ENCODE measurements at places on chromosomes 4 and X.
A peak's percentile ranks its signal among the peaks of the same experiment; 100 is the strongest.

- no peak for DNase-seq
Measured at GRCh38 chrX:8851231-8851886, 50.2 kb upstream of the FAM9A start.

DNA sequence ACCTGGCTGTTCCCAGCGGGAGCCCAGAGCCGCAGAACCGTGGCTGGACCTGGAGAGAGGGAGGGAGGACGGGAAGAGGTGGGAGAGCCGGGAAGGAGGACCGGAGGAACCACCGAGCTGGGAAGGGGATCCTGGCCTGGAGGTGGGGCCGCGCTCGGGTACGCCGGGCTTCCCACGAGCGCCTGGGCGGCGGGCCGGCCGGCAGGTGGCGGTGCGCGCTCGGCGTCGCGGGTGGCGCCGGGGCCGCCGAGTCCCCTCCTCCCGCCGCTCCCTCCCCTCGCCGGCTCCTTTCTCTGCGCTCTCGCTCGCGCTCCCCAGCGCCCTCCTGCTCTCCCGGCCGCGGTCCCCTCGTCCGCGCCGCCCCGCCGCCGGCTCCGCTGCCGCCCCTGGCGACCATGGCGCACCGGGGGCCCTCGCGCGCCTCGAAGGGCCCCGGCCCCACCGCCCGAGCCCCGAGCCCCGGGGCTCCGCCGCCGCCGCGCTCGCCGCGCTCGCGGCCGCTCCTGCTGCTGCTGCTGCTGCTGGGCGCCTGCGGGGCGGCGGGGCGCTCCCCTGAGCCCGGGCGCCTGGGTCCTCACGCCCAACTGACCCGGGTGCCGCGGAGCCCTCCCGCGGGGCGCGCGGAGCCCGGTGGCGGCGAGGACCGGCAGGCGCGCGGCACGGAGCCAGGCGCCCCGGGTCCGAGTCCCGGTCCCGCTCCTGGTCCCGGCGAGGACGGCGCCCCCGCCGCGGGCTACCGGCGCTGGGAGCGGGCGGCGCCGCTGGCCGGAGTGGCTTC lies at the start of gene SORCS2:
TSS of gene SORCS2 (plus strand) at position 287 of the 778 bp plus-strand sequence.
- peak; percentile 20 for DNase-seq

GRCh38 chr4:48710446-48711209 lies 69.5 kb downstream of the FRYL start:
- no peak for DNase-seq

DNA sequence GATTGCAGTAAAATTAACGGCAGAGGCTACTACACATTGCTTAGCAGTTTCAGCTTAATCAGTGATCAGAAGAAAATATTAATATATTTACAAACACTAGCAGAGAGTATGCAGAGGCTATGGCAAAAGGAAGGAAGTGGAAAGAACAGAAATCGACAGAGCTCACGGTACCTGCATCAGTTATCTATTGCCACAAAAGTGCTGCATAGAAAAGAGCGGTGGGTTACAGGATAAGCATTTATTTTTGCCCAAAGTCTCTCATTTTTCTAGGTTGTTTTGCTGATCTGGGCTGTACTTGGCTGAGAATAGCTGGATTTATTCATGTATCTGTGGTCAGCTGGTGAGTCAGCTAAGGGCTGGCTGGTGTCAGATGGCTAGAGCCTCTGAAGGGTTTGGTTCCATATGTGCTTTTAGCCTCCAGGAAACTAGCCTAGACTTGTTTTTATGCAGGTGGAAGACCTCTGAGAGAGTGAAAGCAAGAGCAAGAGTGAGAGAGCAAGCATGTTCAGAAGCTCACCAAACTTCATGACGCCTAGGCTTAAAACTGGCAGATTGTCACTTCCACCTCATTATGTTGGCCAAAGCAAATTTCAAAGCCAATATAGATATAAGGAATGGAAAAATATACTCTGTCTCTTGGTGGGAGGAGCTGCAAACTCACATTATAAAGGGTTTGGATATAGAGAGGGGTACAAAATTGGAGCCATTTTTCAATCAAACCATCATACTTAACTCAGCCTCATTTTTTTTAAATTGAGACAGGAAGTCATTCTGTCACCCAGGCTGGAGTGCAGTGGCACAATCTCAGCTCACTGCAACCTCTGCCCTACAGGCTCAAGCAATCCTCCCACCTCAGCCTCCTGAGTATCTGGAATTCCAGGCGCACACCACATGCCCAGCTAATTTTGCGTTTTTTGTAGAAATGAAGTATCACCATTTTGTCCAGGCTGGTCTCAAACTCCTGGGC lies 153.2 kb upstream of the RPL34 start:
- peak; percentile 30 for DNase-seq

DNA sequence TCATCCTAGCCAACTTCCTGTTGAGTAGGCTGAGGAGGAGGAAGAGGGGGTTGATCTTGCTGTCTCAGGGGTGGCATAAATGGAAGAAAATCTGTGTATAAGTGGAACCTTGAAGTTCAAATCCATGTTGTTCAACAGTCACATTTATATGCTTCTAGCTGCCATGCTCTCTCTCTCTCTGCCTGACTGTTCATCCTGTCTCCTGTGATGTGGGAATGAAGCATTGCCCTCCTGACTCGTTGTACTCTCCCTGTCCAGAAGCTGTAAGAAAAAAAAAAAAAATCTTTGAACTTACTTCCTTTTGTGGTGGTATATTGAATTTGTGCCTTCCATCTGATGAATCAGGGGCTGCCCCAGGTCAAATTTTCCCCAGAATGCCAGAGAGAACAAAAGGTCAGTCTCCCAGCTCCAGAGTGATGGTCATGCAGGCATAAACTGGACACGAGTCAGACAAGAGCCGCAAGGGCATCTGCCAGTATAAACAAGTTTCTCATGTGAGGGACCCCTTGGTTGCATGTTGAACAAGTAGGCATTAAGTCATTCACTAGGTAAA lies 257.0 kb downstream of the IDS start:
- DNase-seq: no peak

GRCh38 chr4:25531272-25531671 lies 124.4 kb upstream of the SLC34A2 start:
- no peak for DNase-seq

DNA sequence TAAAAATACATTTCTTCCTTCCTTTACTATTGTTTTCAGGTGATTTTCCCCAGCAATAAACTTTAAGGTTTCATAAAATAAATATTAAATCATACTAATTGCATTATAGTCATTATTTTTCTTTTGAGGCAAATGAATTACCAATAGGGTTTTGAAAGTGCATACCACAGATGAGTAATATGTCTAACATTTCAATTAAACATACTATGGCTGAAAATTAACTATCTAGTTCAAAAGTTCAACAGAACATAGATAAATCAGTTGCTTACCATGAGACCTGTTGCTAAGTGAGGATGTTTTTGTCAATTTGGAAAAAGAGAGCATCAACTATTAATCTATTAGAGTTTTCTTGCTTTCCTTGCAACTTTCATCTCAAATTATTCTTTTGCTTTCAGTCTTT lies 35.0 kb downstream of the NPY5R start:
- DNase-seq: no peak

DNA sequence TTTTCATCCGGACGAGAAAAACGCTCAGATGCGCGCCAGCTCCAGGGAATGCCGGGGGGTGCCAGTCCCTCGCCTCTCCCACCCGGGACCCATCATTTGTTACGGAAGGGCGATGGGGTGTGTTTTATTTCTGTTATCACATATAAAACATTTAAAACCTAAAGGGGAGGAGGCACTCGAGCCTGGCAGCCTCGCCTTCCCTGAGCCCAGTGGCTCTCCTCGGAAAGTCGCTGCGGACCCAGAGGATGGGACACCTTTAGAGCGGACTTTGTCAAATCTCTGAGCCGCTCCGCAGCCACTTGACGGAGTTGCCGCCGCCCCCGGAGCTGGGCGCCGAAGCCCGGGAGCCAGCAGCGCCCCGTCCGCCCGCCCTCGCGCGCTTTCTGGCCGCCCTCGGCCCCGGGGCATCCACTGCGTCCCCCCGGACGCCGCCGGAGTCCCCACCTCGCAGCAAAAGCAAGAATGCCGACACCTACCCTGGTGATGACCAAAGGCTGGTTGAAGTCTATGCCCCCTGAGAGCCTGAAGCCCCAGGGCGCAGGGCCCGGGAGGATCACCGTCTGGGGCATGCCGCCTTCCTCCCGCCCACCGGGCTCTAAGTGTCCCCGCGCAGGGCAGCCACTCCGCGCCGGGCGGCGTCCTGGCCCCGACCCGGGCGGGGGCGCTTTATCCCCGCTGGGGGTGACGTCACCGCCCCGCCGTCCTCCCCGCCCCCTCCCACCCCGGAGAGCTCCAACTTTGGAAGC lies at the start of gene PDLIM3:
TSS of gene PDLIM3 (minus strand) at position 642 of the 746 bp plus-strand sequence. CDS start at position 569, 73 bp downstream.
- DNase-seq: no peak

DNA sequence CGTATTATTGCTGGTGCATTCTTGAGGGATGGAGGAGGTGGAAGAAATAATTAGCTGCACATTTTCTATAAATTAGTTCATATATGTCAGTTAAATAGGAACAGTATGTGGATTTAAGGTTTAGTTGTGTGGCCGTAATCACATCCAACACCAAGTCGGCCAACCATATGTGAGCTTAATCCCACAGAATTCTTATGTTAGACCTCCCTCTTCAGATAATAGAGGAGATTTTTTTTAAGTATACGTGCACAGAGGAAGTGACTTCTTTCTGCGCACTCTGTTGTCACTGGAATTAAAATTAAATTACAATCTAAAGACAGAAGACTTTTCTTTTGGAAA lies 2.1 kb downstream of the SEPTIN11 start:
- no peak for DNase-seq

DNA sequence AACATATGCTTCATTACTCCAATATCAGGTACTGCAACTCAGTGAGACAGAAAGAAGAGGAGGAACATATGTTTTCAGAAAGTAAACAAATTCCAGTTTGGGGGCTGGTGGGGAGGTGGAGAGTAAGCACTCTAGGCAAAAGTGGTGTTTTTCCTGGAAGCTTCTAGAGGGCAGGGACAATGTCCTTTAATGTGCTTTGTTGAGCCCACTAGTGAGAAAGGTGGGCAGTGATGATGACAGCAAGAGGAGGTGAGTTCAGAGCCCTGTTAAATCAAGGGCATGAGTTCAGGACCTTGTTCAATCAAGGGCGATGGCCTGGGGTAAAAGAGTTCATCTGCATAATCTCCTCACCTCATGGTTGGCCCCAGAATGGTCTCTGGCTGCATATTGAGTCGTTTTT lies 38.4 kb downstream of the GPC3 start:
- DNase-seq: no peak

DNA sequence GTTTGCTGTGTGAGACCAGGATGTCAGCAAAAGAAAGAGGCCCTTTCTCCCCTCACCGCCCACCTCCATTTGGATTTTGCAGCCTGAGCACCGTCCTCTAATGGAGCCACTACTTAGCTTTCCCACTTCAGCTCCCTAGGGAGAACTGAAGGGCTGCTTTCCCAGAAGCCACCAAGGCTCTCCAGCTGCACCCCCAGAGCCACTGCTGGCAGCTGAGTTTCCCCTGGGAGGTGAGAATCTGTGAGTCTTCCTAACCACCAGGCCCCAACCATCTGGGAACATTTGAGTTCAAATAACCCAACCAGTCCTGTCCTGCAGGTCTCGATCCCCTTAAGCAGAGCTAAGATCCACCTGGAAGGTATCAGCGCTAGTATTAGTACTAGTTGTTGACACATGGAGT lies 173.1 kb upstream of the USP9X start:
- no peak for DNase-seq

GRCh38 chrX:133314281-133314680 lies 96.1 kb upstream of the TFDP3 start:
- no peak for DNase-seq

- DNase-seq: no peak
Measured at GRCh38 chr4:98664959-98665358, 6.5 kb upstream of the TSPAN5 start.

DNA sequence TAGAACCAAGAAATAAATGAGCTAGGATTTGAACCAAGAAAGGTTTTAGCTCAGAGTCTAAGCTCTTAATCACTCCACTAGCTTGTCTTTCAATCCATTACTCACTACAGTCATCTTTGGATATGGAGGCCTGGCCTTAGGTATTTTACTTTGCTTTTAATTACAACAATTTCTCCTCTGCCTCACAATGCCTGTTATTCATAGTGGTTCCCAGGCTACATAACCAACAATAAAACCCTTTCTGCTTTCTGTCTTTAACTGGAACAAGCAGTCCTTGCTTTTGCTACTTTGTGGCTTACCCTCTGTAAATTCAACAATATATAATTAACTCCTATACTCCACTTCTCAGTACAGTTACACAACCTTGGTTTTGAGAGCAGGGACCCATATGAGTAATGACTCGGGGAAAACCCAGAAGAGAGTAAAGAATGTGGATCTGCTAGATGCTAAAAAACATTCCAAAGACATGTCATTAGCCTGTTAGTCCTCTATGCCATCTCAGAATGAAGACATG lies 94.7 kb upstream of the NAP1L5 start:
- peak; percentile 4 for DNase-seq

DNA sequence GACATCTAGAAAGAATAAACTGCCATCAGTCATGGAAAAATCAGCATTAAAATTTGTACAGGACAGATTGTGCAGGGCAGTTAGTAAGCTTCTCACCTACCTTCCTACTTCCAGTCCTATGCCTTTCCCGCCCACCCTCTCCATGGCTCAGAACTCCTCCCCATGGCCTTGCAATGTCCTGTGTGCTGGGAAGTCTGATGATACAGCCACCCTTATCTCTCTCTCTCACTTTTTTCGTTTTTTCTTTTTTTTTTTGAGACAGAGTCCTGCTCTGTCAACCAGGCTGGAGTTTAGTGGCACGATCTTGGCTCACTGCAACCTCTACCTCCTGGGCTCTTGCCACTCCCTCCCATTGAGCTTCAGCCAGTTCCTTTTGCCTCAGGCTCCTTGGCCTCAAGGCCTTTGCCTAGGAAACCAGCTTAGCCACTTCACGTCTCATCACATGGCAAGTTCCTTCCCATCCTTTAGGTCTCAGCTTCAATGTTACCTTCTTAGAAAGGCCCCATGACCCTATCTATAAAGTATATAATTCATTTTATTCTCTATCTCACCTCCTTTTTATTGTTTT lies 259.7 kb downstream of the NKX6-1 start:
- DNase-seq: no peak

- no peak for DNase-seq
Measured at GRCh38 chrX:153867139-153867538, 18.8 kb downstream of the L1CAM start.

- no peak for DNase-seq
Measured at GRCh38 chr4:7581477-7581876, 146.7 kb upstream of the PSAPL1 start.

GRCh38 chrX:132591719-132592275 lies 103.0 kb upstream of the MBNL3 start:
- no peak for DNase-seq
